GM13976 (cell line): ENCODE measurements at places on chromosomes 2 and 18.
A peak's percentile ranks its signal among the peaks of the same experiment; 100 is the strongest.

DNA sequence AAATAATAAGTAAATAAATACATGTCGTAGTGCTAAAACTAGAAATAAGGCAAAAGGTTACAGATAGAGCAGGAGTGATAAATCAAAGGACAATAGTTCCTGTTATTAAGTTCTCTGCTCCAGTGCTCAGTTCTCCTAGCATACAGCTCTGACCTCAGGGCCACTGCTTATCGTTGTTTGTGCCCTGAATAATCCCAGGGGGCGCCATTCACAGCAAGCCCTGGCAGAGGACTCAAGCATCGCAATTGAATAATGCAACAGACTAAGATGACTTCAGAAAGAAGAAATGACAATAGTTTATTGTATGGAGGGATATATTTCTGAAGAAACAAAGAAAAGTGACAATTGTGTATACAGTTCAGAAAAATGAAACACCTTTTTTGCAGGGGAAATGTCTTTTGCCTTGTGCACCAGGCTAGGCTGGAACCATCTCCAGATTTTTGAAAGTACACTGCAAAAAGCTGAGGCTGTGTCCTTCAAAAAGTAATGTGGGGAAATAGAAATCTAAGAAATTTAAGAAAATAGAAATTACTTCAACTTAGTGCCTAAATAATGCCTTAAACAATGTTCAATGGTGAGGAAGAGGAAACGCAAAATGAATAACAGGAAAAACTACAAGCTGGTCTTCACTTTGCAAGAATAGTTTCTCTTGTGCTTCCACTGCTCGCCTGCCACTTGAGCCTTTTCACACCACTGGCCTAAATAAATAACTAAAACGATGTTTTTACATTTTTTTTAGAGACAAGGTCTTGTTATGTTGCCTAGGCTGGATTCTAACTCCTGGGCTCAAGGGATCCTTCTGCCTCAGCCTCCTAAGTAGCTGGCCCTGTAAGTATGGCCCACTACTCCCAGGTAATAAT is 19.0 kb upstream of the CCNYL1 start:
- DNase-seq = peak; percentile 59

DNA sequence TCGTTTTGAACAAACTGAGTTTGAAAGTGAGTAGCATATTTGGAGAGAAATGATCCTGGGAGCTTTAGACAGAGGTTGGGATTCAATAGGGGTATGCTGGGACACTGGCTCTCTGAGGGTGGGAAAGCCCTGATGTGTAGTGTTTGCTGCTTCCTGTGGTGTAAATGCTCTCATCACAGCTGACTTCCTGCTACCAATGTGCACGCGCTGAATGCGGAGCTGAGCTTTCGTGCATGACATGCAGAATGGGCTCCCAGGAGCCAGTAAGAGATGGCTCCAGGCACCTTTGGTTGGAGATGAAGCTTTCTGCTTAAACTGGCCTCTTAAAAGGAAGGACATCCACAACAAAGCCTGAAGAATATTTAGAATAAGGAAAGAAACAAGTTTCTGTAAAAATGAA is 224.1 kb upstream of the CCDC150 start:
- peak; percentile 47 for DNase-seq

- no peak for DNase-seq
Observed at GRCh38 chr18:24658302-24658701, 197.9 kb downstream of the HRH4 start.

- no peak for DNase-seq
Observed at GRCh38 chr2:241274127-241274526, 41.3 kb downstream of the HDLBP start.

- DNase-seq = no peak
Observed at GRCh38 chr2:165777522-165778186, 16.4 kb downstream of the GALNT3 start.

DNA sequence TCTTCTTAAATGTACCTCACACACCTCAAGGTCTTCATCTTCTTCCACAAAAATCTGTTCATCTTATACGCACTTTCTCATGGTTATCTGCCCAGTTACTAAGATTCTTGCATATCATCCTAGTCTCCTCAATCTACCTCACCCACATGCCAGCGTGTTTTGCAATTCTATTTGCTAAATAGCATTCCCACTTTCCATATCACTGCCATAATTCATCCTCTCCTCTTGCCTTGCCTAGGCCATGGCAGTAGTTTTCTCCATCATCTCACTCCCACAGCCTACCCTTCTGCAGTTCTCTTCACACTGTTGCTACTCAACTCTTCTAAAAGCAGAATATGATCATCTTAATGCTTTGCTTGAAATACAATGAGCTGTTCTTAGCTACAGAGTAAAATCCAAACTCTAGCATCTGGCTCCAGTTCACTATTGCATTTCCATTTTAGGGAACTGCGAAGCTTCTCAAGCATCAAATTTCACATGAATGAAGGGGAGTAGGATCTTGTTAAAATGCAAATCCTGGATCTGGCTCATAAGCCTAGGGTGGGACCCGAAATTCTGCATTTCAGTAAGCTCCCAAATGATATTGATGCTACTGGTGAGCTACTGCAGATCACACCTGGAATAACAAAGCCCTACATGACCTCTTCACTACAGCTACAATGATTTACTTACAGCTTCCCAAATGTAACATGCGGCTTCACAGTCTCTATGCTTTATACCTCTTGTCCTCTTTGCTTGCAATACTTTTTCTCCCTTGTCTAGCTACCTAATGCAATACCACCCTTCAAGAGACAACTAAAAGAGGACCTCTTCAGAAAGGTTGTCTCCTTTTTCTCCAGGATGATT is 293.9 kb downstream of the SATB2 start:
- DNase-seq = no peak

DNA sequence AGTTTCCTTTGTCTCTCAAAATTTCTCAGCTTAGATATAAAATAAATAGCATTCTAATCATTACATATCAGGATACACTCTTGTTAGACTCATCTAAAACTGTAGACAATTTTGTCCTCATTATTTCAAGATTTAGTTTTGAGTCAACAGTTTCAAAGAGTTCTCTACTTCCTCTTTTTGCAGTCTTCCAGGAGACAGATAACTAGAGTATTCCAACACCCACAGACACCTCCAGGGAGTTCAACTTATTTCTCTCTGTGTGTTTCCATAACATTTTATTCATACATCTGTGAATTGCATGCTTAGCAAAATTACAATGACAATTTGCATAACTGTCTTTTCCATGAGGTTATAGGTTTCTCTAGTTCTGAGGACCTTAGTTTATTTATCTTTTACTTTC is 166.6 kb upstream of the HNMT start:
- no peak for DNase-seq

DNA sequence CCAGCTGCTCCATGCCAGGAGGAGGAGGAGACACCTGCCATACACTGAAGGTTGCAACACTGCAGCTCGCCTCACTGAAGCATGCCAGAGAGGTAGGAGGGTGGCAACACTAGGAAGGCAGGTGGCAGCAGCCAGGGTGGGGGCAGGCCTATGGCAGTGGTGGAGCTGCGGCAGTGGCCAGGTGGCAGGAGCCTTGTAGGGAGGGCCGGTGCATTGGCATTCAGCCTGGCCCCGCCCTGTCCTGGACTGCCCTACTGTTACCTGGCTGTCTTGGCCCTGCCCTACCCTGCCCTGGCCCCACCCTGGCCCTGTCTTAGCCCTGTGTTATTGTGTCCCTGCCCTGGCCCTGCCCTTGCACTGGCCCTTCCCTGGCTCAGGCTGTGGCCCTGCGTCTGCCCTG is 7.4 kb upstream of the ANKRD62 start:
- DNase-seq = no peak

DNA sequence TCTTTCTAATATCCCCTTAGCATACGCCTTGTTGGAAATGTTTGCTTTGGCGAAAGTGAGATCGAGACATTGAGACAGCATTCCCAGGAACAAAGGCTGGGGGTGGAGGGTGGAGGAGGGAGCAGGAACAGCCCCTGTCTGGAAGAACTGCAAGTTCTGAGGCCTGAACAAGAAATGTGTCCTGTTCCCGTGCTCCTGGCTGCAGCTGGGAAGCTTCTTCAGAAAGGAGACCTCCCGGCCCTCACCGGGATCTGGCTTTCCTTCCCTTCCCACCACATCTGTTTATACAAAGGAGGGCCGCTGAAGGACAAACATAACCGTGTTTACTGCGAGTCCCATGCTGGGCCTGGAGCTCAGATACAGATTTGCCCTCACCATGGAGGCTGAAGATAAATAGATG is 35.9 kb downstream of the AFF3 start:
- DNase-seq = no peak

DNA sequence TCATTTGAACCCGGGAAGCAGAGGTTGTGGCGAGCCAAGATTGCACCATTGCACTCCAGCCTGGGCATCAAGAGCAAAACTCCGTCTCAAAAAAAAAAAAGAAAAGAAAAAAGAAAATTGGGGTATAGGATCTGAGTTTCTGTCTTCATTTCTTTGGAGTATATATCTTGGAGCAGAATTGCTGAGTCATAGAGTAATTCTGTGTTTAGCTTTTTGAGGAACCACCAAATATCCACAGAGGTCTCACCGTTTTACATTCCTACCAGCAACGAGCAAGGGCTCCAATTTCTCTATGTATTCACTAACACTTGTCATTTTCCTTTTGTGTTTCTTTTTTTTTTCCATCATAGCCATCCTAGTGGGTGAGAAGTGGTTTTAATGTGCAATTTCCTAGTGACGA is 87.6 kb upstream of the TEX51 start:
- DNase-seq = no peak

GRCh38 chr2:134246154-134246874 is 7.6 kb upstream of the MGAT5 start:
- DNase-seq = no peak

DNA sequence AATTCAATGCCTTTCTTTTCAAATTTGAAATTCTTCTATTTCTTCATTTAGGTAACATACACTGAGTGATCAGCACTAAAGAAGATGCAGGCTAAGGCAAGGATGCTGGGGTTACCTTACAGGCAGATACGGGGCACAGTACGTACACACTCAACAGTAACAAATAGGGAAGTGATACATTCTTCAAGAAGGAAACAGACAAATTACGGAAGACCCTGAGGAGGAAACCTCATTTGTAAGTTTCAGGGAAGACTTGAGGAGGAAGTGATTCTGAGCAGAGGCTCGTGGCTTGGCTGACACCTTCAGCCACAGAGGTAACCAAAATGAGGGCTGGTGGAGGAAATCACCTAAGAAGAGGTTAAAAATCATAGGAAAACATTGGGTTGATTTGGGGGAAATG is 1108.3 kb upstream of the KLHL29 start:
- DNase-seq = no peak

GRCh38 chr2:33287507-33288005 is 188.9 kb upstream of the RASGRP3 start:
- DNase-seq = no peak

GRCh38 chr2:69985216-69985615 is 23.8 kb upstream of the ASPRV1 start:
- DNase-seq = no peak

- DNase-seq = no peak
Observed at GRCh38 chr2:203687165-203687564, 19.3 kb upstream of the CD28 start.
